RWPE2 (cell line): ENCODE measurements at places on chromosomes 7 and 10.

DNA sequence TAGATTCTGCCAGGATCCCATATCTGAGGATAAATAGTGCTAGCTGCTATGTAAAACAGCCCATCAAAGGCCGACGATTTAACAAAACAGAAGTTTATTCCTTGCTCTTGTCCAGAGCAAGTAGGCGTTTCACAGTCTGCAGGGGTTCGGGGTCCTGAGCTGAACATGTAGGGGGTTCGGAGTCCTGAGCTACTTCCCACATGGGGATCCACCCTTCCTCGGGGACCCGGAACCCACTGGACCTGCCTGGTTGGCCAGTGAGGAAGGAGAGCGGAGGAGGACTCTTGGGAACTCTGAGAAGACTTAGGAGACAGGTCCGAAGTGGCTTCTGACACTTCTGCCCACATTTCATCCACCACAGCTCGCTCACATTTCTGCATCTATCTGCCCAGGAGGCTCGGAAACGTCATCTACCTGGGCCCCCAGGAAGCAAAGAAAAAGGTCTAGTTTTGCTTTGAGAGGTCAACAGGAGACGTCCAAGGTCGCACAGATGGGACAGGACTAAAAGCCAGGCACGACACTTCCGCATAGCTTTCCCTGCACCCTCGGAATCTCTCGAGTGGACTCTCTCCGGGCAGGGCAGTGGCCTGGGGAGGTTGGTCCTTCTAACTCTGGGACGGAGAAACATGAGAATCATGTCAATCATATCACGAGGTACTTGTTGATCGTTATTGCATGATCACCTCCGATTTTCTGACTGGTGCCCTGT, 86.4 kb downstream of the MICALL2 start:
- DNase-seq, result no peak

DNA sequence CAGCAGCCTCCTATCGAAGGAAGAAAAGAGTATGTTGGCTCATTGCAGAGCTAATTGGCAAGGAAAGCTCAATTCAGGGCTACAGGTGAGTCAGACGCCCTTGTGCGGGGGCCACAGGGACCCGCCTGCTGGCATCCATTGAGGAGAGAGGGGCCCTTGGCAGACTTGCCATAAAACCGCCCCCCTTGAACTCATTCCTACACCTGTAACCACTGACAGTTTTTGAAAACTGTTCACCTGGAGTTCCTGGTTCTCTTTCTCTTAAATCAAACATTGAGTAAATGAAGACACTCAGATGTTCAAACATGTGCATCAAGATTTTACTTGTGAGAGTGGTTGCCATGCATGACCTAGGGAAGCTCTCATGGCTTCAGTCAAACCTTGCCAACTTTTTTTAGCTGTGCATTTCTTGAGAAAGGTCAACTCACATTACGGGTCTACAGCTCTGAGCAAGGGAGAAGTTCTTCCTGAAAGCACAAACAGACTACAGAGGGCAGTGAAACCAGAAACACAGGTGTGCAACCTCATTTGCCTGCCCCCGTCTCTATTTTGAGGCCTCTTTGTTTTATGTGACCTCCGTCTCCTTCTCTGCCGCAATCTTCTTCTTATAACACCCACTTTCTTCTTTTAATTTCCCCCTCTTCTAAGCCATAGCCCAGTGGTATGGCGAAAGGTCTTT, 87.8 kb downstream of the TBXAS1 start:
- DNase-seq, result no peak

DNA sequence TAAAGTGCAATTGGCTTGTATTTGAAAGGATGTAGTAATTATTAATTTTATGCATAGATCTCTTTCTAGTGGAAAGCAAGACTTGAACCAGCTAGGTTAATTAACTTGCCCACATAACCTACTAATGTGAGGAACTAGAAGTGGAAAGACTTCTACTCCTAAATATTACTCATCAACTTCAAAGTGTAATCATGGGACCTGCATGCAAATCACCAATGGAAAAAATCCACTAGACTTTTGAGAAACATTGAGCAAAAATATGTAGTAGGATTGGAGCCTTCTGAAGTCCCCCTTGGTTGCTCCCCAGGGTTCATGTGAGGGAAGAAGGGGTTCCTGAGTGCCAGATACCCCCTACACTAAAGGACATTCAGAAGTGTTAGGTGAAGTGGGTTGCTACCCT, 240.2 kb downstream of the PTEN start:
- DNase-seq, result no peak

GRCh38 chr10:100340948-100341847, 5.8 kb upstream of the SCD start:
- DNase-seq, result no peak

DNA sequence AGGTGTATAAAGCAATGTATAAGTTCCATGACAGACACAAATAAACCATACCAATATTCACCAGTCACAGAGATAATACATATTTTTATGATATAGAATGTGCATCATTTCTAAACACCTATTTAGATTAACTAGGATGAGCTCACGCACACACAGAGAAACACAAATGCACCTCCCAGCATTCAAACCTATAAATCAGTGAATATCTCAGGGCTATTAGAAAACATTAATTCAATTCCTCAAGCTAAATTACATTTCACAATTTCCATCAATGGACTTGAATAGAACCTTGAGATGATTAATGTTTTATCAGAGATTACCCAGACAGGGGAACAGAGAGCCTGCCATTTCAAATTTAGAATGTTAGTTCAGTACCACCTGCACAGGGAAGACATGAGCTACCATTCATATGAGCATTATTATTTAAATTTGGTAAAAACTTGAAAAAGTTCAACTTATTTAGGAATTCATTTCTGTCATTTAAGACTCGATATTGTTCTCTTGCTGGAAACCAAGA, 221.7 kb downstream of the PARD3 start:
- no peak for DNase-seq

DNA sequence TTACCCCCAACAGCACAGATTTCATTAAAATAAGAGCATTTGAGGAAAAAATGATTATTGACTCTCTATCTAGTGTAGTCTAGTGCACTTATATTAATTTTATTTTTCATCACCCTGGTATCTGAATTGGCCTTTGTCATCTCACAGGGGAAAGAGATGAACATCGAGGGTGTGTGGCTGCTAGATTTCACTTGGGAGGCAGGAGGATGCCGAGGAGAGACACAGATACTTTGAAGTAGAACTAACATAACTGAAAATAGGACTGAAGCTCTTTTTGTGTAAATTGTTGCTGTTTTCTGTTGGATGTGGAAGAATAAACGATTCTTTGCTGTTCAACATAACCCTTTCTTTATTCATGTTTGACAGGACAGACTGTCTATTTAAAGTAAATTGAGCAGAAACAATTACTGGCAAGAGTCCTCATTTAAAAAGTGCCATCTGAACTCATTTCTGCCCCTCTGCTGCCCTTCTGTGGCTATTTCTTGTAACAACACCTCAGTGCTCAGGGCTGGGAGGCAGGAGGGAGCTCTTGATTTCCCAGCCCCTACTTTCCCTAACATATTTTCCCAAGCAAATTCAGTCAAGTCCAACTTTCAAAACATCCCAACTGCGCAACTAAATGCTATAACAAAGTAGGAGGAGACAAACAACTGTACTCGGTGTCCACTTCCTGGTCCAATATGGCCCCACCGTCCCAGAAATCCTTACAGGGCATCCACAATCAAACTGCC, 15.6 kb downstream of the LYZL1 start:
- DNase-seq, result no peak

- no peak for DNase-seq
Observed at GRCh38 chr7:134174795-134175261, 47.7 kb downstream of the LRGUK start.

DNA sequence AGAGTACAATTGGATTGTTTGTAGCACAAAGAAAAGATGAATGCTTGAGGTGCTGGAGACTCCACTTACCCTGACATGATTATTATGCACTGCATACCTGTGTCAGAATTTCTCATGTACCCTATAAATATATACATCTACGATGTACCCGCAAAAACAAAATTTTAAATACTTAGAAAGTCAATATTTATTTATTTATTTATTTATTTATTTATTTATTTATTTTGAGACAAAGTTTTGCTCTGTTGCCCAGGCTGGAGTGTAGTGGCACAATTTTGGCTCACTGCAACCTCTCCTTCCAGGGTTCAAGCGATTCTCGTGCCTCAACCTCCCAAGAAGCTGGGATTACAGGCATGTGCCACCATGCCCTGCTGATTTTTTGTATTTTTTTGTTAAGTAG, 35.1 kb upstream of the EBF3 start:
- no peak for DNase-seq

DNA sequence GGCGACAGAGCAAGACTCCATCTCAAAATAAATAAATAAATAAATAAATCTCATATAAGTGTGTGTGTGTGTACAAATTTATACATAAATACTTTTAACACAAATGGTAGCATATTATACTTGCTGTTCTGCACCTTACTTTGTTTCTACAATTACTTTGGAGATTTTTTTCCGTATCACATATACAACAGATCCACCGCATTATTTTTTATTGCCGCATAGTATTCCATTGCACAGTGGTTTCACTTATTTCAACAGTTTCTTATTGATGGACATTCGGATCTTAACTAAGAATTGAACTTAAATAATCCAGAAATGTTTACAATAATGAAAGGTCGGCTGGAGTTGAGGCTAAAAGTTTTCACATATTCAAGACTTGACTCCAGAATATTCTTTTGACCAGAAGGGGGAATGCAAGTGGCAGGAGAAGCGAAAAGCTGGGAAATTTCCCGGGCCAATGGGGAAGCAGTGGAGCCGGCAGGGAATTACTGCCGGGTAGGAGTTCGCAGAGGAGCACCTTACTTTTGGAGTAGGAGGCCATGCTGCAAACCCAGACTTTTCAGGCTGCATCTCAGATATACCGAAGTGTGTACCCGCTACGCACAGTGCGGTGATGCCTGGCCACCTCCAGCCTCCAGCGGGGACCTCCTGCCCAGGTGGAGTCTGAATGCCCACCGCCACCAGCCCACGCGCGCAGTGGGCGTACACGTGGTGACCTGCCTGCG, 415 bp upstream of the CNNM1 start:
- DNase-seq, result no peak

DNA sequence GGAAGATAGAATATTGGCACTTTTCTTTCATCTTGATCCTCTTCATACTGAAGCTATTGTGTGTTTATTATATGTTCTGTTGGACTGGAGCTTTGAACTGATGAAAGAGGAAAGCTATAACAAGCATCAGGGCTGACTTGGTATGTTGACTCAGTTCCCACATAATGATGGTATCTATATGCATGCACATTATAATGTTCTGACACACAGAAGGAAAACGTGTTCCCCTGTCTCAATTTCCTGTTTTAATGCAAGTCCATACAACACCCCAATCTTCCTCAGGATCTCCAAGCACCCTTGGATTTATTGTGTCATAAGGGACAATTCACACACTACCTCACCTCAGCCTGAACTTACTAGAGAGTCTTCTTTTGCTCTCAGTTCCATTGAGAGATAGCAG, 8.3 kb upstream of the WASL start:
- DNase-seq, result no peak

- no peak for DNase-seq
Observed at GRCh38 chr7:89265631-89266030, 470.1 kb upstream of the TEX47 start.

- no peak for DNase-seq
Observed at GRCh38 chr7:66265566-66265965, 60.4 kb downstream of the TPST1 start.

DNA sequence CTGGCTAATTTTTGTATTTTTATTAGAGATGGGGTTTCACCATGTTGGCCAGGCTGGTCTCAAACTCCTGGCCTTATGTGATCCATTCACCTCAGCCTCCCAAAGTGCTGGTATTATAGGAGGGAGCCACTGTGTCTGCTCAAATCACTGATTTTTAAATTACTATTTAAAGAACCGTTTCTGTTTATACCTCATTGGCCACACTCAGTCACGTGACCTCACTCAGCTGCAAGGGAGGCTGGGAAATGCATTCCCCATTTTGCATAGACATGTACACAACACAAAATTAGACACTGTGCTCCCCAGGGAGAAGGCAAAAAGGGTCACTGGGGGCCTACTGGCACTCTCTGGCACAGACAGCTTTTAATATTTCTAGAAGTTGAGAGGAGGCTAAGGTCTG, 13.6 kb upstream of the CALU start:
- DNase-seq, result no peak

DNA sequence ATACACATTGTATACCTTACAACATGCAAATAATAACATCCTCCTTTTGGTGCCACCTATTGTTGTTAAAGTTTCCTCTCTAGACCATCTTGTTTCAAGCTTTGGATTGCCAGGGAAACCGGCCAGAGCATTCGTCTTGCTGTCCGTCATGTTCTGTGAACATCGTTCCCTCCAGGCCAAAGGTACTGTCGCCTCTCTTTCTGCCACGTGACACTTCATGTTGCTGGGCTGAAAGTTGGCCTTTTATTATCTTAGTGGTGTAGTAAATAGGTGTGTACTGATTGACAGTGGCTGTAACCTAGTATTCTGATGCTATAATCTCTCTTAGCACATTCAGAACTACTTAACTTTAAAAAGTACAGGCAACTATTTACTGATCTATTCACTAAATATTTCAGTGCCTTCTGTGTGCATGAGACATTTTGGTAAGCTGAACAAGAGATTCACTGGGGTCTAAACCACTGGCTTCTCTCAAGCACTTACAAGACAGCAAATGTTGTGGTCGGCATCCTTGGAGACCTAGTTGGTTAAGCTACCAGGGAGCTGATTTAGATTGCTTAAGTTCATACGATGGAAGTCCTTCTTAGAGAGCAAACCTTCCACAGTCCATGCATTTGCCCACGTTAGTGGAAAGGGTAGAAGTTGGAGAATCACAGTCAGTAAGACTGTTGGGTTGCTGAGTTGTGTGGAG, 52.4 kb downstream of the SHH start:
- no peak for DNase-seq

DNA sequence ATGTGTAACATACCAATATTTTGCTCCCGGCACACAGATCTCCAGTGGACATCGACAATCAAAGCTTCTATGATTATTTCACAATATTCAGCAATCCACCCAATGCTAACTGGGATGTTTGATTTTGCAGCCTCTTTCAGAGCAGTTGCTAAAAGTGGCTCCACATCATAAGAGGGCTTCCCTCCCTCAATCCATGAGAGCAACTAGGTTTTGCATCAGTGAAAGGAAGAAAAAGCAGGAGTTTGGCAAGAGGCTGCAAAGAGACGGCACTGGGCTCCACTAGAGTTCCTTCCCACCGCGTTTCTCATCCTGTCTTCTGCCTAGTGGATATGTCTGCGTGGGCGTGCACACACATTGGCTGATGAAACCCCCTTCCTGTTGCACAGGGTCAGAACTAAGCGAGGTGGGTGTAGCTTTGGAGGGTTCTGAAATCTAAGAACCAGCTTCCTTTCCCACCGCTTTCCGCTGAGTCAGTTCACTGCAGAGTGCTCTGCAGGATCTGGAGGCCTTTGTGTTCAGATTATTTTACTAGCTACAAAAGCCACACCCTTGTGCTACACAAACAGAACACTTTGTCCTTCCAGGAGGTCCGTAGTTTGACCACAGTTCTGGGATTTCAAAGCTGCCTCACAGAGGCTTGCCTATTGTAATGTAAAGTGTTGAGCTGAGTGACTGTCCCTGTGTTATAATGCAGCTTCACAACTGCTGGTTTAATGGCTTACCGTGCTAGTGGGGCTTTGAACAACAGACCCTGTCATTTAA, 28.1 kb downstream of the ARL4A start:
- DNase-seq, result peak; percentile 85
